Stromal cell of bone marrow (primary cell): ENCODE measurements at places on chromosomes 7 and 10.

DNA sequence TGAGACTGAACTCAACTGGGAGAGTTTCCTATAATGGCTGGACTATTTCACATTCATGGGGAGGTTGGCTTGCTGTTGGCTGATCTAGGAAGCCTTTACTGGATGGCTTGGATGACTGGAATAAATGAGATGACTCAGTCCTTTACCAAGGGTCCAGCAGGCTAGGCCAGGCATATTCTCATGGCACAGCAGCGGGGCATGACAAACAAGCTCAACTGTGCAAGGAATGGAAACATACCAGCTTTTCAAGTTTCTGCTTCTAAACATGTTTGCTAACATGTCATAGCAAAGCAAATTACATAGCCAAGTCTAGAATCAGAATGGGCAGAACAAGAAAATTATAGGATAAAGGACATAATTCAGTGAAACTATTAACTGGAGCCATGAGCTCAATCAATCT lies 46.8 kb upstream of the CRTAC1 start:
- DNase-seq, result no peak

DNA sequence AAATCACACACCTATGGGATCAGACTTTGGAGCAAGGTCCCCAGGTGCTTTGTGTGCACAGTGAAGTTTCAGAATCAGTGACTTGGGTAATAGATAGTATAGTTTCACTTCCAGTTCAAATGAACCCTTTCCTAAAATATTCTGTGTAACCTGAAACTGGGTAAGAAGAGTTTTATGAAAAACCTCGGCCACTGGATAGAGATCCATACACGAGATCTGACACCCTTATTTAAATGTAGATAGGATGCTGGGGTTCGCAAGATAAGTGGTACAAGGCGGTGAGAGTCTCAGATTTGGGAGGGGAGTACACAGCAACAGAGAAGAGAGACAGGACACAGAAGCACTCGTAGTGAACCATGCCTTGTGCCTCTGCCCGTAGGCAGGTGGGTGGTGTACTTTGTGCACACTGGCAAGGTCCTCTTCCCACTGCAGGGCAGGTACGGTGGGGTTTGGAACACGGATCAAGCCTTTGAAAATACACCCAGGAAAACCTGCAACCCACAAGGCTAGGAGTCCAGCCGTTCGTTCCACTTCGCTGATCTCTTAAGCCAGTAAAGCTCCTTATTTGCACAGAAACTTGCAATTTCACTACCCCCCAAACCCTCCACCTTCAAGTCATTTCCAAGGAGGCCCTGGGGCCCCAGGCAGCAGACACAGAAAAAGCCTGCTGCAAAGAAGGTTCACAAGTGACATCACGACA lies 162.8 kb downstream of the USP6NL start:
- no peak for DNase-seq

DNA sequence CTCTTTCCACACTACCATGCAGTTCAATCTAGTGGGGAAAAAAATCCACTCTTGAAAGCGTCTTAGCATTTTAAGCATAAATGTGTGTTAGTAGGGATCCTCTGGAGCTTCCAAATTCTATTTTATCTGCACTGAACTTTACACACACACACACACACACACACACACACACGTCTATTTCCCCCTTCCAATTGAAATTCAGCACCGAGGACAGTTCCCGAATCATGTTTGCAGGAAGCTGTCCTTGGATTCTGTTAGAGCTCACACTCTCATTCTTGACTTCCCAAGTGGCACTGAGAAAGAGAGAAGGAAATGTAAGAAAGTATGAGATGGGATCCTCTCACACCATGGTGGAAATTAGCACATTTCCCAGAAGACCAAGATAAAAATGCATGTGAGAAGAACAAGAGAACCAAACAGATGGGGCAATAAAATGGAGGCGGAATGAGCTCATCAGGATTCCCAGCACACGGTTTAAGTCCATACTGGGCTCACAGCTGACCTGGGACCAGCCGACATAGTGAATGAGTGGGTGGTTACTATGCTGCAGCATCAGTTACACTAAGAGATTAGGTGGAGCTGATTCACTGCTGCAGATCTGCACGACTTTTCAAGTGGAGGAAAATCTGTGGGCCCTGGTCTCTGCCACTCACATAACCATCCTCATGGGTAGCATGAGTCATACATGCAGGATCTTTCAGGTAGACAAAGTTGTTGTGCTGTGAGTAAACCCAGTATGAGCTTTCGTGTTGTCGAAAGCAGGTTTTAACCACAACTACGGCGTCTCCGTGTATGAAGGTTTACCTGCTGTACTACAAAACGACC lies 3.3 kb upstream of the NPTX2 start:
- DNase-seq, result no peak

- no peak for DNase-seq
Measured at GRCh38 chr7:106773228-106773627, 91.9 kb upstream of the PIK3CG start.

DNA sequence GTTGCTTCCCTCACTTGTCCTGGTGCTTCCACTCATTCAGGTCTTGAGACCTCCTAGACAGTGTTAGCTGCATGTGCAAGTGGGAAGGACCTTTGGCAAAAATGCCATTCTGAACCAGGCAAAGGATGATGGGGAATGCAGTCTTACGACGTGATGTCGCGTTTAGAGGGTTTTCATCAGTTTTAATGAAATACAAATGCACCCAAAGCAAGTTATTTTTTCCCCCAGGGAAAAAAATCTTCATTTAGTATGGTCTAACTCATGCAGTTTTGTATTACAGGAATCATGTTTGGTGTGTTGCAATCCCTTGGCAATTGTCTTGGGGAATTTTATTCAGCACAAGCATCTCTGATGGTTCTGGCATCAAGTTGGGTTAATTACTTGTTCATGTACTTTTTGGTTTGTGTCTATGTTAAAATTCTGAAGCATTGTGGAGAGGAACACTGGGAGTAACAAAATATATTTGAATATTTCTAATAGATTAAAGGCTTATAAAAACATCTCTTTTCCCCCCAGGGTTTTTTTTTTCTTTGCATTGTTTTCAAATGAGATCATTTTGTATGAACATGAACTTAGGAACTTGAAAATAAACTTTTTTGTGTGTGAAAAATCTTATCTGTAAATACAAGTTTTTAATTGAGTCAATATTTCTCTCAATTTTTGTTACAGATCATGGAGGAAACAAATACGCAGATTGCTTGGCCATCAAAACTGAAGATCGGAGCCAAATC lies 188.9 kb downstream of the BICC1 start:
- DNase-seq, result peak; percentile 86

DNA sequence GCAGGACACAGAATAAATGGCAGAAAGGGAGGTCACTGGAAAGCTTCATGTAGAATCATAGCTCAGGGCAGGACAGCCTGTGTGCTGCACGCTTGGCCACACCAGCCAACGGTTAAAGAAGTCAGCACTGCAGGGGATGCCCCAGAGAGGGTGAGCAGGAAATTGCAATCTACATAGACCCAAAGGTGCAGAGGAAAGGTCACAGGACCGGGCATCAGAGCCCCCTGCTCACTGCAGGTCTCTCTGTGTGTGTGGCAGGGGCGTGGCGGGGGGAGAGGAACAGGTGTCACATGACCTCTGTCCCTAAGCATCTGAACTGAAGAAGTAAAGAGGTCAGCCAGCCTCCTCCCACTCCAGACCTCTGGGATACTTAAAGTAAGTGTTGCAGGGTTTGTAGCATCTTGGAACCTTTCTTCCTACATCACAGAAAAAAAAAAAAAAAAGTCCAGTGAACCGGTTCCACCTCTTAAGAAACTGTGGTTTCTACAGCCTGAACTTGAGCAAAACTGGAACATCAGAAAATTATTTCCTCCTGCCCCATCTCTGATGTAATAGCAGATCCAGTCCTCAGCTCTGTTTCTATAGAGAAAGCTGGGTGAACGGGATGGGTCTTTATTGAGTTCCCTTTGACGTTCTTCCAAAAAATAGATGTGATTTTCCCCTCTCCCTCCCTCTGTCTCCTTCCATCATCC lies 64.3 kb downstream of the RGS10 start:
- no peak for DNase-seq

DNA sequence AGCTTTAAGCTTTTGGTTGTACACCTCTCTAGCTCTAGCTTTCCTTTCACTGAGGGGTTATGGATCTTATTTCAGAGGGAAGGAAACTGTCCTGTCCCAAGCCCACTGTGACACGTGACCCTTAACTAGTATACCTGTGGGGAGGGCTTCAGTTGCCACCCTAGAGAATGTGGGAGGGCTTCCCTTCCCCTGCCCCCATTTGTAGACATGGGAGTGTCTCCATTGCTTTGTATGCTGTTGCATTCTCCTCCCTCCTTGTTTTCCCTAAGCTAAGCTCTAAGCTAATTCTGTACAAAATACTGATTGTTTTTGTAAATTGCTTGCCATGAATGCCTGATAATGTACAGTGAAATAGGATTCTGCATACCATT lies 11.2 kb downstream of the LUC7L2 start:
- DNase-seq, result no peak

DNA sequence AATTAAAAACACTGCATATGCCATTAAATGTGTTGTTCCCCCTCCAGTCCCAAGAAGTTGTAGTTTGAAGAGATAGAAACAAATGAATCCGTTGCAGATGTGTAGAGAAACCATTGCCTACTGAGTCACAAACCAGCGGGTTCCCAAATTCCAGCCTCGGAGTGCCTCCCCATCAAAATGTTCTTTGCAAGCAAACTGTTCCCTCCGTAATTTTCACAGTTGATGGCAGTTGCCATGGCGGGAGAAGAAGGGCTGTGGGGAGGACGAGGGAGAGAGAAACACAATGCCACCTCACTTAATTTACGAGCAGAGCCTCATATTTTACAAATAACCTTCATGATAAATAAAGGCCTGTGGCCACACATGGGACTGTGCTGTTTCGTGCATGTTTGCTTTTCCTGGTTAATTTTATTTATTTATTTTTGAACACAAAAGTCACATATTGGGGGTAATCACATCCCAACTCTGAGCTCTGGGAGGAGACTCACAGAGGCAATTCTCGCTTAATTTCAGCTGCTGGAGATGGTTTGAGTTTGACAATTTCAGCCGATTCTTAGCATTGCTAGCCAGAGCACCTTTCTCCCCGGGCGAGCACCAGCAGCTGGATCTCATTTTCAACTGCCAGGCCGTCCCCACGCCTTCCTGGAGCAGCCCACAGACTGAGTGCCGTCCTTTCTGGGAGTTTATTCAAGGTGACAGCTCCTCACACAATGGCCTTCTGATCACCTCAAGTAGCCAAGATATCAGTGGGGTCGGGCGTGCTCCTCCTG lies 1084.2 kb downstream of the KCNMA1 start:
- DNase-seq, result no peak

DNA sequence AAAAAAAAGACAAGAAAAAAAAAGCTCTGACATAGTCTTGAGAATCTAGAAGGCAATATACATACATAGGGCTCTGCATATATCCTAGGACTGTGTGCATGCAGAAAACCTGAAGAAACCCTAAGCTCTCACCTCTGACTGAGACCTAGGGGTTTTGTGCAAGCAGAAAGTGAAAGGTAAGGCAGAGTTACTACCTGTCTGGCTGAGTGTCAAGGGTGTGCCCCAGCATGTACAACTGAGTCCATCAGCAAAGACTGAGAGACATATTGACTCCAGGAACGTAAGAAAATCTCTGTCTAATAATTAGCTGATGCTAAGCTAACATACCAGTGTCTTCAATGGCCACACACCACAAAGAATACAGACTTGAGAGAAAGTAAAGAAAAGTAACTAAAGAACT lies 16.3 kb upstream of the HNRNPH3 start:
- DNase-seq, result no peak

DNA sequence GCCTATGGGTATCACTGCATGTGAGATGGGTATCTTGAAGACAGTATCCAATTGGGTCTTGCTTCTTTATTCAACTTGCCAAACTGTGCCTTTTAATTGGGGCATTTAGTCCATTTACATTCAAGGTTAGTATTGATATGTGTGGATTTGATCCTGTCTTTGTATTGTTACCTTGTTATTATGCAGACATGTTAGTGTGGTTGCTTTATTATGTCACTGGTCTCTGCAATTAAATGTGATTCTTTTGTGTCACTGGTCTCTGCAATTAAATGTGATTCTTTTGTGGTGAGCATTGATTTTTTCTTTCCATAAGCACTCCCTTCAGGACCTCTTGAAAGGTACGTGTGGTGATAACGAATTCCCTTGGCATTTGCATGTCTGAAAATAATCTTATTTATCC lies 357.8 kb upstream of the STEAP1 start:
- no peak for DNase-seq

- no peak for DNase-seq
Measured at GRCh38 chr10:117476281-117476680, 66.3 kb upstream of the EMX2 start.

DNA sequence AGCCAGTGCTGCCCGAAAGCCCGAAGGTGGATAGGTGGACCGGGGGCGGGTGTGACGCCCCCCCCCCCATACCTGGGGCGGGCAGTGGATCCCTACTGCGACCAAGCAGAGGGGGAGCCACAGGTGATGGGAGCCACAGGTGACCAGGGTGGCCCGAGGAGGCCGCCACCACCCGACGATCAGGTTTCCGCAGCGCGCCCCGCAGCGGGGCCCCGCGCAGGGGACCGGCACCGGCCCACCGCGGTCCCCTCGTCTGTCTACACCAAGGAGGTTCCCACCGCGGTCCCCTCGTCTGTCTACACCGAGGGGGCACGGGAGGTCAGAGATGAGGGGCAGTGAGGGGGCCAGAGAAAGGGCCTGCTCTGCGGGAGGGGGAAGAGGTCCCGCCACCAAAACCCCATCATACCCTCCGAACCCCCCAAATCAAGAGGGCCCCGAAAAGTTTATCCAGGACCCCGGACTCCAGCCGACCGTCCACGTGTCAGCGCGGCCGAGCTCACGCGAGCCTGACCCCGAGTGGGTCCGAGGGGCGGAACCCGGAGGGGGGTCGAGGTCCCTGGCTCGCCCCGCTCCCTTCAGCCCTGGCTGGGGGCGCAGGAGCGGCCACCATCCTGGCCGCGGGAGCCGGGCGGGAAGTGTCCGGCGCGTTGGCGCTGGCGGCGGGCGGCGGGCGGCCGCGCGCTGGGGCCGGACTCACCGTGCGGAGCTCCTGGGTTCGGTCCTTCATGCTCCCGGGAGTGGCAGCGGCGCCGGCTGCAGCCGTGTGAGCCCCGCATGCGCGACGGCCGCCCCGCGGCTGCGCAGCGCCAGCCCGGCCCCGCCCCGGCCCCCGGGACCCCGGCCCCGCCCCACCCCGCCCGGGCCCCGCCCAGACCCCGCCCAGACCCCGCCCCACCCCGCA lies at the start of gene STX1A:
Gene STX1A (minus strand): TSS at position 765 of the 901 bp plus-strand sequence. CDS start 38 bp downstream, at position 727.
- DNase-seq, result peak; percentile 46

DNA sequence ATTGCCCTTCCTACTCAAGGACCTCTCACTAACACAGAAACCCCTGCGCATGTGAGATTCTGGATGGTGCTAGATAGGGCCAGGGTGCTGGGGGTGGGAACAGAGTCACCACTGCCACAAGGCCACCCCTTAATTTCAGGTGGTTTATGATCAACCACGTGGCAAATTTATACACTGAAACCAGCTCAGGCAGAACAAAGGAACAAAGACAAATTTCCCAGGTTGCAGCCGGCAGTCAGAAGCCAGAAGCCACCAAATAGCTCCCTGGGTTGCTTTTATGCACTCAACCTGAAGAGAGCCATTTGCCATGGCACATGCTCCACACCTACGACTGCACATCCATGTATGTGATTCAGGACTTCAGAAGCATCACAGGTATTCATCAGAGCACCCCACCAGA lies 2.5 kb downstream of the VOPP1 start:
- no peak for DNase-seq

- peak; percentile 53 for DNase-seq
Measured at GRCh38 chr7:116834815-116835504, 27.4 kb upstream of the CAPZA2 start.

- no peak for DNase-seq
Measured at GRCh38 chr7:66426332-66426731, 202.3 kb upstream of the KCTD7 start.

- no peak for DNase-seq
Measured at GRCh38 chr10:45471059-45471458, 97.0 kb downstream of the ALOX5 start.
